ENCODE measurements at places on chromosomes 2 and 18.

GRCh38 chr18:57576316-57576715 lies 10.2 kb downstream of the FECH start:
- no peak for DNase-seq

- no peak for DNase-seq
These were observed 46.4 kb downstream of the HEATR5B start for GRCh38 chr2:37037771-37038170.

- DNase-seq, result peak; percentile 3
These were observed 4.5 kb downstream of the SLC19A3 start for GRCh38 chr2:227713291-227713690.

GRCh38 chr2:207865210-207865609 lies 95.5 kb upstream of the FZD5 start:
- no peak for DNase-seq

DNA sequence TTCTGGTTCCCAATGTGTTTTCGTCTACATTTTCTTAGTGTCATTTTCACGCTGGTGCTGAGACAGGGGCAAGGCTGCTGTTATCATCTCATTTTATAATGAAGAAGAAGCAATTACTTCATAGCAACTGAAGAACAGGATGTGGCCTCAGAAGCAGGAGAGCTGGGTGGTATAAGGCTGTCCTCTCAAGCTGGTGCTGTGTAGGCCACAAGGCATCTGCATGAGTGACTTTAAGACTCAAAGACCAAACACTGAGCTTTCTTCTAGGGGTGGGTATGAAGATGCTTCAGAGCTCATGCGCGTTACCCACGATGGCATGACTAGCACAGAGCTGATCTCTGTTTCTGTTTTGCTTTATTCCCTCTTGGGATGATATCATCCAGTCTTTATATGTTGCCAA lies 7.3 kb downstream of the IL36G start:
- no peak for DNase-seq

DNA sequence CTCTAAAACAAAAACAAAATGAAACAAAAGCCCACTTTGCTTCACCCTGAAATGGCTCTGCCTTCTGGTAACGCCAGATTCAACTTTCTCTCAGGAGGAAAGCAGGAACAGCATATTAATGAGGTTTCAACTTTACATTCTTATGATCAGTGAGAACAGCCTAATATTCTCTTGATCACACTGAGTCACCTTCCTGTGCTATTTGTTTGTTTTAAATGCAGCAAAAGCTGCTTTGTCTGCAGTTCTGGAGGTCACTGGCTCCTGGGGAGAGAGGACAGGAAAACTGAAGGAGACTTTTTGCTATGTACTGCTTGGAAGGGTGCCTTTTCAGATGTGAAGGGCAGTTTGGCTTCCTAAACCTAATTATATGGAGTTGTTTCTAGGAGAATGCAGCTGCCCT lies 48.1 kb downstream of the MAIP1 start:
- peak; percentile 12 for DNase-seq

GRCh38 chr2:145600811-145601210 lies 1080.9 kb upstream of the ZEB2 start:
- DNase-seq, result no peak

- peak; percentile 89 for DNase-seq
These were observed 12.5 kb downstream of the NPC1 start for GRCh38 chr18:23573626-23574431.

DNA sequence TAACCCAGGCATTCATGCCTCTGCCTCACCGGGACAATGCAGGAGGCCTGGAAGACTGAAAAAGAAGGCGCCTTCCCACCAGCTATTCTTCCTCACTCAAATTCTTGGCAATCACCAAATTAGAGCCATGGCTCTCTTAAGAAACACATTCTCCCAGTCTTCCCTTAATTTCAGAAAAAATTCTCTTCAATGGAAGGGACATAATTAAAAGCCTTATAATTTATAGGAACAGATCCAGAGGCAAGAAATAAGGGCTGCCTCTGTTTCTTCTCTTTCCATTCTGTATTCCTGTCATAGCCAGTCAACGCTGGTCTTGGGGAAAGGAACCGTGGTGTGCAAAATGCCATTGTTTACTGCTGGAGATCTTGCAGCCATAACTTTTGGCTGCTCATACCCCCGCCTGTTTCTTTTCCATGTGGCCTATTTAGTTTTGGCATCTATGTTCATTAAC lies 32.8 kb downstream of the DTNA start:
- no peak for DNase-seq

- DNase-seq, result peak; percentile 79
These were observed 207.1 kb downstream of the ZNF521 start for GRCh38 chr18:25144820-25145219.

GRCh38 chr2:224669449-224669848 lies 46.7 kb downstream of the CCDC195 start:
- DNase-seq, result no peak

DNA sequence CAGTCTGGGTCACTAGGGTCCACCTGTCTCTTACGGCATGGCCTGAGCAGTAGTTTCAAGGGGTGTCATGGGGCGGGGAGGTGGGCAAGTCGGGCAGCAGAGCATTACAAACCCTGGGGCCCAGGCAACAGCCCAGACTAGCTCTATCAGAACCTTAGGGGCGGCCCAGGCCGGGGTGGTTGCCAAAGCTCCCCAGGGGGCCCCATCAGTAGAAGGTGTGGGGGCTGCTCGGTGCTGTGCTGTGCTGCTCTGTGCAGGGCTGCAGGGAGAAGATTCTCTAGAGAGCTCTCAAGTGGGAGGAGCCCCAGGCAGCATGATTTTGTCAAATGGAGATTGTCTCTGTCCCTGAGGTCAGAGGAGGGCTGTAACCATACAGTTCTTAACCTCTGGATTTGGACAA lies 36.4 kb upstream of the SLC14A1 start:
- DNase-seq, result no peak

GRCh38 chr2:140975237-140975636 lies 1155.6 kb downstream of the LRP1B start:
- peak; percentile 63 for DNase-seq

DNA sequence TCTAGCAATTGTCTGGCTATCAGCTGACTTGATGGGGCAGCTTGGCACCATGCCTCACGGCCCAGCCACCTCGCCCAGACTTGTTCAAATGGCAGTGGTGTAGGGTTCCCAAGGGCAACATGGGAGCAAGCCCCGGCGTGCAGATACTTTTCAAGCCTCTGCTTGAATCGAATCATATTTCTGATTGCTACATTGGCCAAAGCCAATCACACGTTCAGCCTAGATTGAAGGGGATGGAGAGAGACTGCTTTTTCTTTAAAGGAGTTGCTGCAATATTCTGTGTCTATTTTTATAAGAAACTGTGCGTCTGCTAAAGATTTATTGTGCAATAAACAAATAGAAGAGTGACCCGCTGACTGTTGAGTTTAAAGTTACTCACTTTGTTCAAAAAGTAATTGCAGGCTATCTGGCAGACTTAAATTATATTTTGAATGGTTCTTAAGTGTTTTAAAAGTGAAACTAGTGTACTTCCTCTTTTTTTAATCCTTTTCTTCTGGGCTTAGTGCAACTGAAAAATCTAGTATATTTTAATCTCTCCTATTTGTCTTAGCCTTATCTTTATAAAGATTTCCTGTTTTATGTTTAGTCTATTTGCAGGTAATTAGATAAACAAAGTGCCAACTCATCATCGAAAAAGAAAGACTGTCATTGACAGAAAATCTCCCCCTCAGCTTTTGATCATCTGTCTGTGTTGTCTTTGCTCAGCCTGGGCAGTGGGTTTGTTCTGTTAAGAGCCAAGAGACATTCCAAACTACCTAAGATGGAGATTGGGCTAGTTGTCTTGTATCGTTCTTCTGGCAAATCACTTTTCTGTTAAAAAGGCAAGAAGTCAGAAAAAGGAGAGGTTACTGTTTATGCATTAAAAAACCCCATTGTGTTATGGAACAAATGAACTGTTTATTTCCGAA lies 156.1 kb downstream of the TPGS2 start:
- peak; percentile 79 for DNase-seq

GRCh38 chr18:75854174-75854573 lies 426.7 kb upstream of the SMIM21 start:
- DNase-seq, result no peak

DNA sequence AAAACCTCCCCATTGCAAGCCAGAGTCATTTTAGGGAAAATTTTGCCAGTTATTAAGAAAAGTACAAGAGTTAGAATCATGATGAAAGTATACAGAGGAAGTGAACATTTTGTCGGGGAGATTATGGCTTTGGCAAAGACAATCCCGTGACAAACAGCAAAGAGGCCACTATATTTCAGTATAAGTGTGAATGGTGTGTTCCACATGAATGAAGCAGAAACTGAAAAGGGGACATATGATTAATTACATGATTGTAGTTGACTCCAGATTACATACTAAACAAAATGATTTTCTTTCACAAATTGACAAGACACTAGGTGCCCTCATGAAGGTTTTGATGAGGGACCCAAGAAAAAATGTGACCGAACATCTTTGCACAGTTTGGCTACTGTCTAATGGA lies 42.0 kb downstream of the SP140 start:
- no peak for DNase-seq

- no peak for DNase-seq
These were observed 29.1 kb upstream of the FAM136A start for GRCh38 chr2:70331012-70331411.

DNA sequence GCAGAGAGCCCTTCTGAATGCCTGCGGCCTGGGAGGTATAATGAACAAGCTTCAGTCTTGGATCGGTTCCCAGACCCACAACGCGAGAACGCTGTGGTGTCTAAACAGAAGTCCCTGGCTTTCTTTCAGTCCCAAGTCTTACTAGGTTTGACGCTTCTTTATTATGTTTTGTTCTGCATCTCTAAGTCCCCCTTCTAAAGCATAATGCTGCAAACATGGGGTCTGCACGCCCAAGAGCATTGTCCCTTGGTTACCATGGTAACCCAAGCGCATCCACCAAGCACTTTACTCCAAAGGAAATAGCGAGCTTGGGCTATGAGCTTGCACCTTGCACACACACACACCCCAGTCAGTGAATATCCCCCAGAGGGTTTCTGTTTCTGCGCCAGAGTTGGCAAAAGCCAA lies 193.7 kb downstream of the INO80D start:
- DNase-seq, result no peak

All from fibroblast of mammary gland (primary cell).